AG04449 (cell line): ENCODE measurements at places on chromosomes 7 and 10.
A peak's percentile ranks its signal among the peaks of the same experiment; 100 is the strongest.

- DNase-seq = no peak
These were observed 125.3 kb downstream of the NEURL1 start for GRCh38 chr10:103618575-103619423.

DNA sequence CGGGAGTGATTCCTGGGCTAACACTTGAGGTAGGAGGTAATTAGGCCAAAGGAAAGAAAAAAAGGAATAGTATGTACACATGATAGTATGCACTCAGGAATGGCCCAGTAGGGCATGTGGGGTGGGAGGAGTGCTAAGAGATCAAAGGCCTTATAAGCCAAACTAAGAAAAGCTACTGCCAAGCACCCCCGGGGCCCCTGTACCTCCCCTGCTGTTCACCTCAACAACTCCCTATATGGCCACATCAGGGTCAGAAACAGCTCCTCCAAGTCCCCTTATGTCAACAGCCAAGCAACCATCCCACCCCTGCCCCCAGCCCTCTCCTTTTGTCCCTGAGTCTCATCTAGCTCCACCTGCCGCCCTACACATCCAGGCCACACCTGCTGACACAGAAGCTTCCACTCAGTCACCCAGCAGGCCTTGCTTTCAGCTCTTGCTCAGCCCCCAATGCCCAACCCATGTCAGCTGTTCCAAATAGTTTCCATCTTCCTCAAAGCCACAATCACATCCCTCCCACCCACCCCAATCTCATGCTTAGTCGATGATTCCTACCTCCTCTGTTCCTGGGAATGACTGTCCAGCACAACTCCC is 80.2 kb downstream of the SORBS1 start:
- DNase-seq = no peak

DNA sequence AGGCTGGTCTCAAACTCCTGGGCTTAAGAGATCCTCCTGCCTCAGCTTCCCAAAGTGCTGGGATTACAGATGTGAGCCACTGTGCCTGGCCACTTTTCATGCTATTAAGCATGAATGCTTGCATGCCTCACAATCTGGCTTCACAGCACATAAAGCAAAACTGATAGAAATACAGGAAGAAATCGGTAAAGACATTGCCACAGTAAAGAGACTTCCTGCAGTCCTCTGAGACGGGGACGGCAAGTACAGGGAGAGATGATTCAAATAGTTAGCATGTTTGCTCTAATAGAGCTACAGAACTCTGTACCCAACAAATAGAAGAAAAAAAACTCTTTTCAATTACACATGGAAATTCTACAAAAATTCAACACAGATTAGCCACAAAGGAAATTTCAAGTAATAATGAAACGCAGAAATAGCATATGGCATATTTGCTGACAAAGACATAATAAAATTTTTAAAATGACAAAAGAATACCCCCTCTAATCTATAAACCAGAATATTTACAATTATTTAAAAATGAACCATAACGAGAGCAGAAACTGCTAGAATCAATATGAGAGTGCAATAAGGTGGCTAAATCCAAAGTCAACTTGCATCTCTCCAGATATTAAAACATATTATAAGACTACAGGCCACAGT is 32.3 kb downstream of the CARD11 start:
- DNase-seq = no peak

GRCh38 chr10:32489901-32490300 is 44.0 kb downstream of the CCDC7 start:
- DNase-seq = no peak

DNA sequence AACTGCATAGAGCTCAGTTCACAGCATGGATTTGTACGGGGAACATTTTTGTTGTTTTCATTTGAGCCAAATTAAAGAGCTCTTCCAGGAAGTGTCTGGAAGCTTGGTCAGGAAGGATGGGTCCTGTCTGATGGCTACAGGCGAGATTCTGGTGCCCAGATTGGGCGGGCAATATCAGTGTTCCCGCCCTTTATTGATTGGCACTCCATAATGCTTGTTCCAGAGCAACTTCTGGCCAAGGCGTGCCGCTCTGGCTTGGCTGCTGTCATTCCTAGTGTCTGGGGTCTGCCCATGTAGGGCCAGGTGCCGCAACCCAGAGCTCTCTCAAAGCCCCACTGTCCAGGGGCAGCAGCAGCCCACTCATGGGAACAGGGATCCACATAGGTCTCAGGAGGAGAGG is 45.9 kb downstream of the RAMP3 start:
- DNase-seq = no peak

- no peak for DNase-seq
These were observed 75.4 kb downstream of the PLXNA4 start for GRCh38 chr7:132500727-132501440.

DNA sequence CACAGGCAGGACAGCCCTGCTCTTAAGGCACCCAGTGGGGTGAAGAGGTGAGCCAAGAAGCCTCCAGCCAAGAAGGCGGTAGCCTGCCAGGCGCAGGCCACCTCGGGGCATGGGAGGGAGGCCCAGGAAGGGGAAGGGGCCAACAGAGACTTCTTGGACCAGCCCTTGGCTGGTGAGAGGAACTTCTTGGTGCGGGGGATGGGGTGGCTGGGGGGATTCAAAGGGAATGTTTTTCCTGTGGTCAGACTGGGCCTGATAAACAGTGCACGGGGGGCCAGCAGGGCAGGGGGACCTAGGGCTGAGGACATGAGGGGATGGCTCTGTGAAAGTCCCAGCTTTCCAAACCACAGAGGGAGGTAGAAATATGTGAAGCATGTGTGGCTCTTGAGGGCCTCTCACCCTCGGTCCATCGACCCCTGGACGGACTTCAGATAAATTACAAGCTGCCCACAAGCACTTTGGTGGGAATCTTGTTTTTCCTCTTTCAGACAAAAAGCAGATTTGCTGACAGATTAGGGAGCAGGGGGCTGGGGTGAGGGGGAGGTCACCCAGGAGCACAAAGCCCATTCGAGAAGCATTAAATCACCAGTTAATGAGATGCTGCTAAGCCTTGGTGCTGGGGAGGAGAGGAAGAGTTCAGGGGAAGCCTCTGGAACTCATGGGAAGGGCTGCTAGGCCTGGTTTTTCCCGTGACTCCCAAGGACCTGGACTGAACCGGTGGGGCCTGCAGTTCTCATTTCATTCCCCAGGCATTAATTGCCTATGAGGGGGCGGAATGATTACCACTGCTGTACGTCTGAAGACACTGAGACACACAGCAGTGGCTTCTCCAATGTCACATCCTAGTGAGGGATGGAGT is 11.3 kb downstream of the CRYGN start:
- no peak for DNase-seq

GRCh38 chr10:78769526-78769925 is 299.2 kb upstream of the ZMIZ1 start:
- no peak for DNase-seq

DNA sequence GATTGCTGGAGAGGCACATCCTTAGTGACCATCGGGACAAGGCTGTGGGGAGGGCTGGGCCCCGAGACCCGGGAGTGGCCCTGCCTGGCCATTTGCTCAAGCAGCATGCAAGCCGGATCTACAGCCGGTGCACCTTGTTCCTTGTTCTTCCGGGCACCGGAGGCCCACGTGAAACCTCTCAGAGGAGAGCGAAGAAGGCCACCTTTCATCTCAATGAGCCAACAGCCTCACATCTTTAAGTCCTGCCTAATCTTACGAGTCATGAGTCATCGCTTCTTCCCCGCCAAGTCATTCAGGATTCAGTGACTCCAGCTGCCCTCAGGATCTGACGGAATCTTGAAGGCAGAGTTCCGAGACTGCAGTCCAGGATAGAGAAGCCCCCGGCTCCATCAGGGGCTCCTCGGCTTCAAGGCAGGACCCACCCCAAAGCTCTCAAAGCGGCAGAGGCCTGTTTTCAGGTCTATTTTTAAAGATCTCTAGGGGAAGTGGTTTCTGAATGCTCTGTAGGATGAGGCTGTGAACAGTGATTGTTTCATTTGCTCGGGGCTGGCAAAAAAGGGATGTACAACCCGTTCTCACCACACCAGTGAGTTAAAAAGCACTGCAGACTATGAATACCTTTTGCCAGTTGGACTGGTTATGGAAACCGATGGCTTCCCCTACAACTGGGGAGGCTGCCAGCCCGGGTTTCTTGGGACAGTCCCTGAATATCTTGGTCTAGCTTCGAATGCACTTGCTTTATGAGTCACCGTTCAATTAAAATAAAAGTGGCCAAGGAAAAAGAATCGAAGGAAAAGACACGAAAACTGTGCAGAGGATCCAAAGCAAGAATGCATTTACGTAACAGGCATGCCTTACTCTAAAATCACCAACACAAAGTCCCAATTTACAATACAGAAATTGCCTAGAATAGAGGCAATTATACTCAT is 57.2 kb upstream of the ECHDC3 start:
- DNase-seq = peak; percentile 19

GRCh38 chr10:4771554-4772201 is 54.3 kb upstream of the AKR1E2 start:
- peak; percentile 40 for DNase-seq

DNA sequence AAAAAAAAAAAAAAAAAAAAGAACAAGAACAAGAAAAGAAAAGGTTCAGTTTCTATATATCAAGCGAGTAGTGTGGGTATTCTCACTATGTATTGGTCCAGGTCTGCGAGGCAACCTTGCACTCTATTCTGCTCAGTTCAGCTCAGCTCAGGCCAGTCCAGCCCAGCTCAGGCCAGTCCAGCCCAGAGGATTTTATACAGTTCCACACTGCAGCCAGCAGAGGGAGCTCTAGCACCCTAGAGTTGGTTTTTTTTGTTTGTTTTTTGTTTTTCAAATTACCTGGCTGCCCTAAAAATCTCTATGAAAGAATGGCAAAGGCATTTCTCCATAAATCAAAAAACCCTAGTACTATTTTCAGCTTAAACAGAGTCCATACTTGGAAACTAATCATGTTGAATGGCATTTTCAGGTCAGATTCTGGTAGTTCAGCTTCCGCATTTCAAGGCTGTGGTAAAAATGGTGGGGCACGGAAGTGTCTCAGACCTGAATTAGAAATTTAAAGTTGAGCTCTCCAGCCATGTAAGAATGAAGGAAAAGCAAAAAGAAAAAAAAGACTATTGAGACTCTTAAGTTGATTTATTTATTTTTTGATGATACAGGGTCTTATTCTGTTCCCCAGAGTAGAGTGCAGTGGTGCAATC is 55.2 kb upstream of the GSDME start:
- no peak for DNase-seq

GRCh38 chr7:109868215-109868860 is 1222.6 kb upstream of the LRRN3 start:
- no peak for DNase-seq

GRCh38 chr7:66542528-66543269 is 86.0 kb upstream of the KCTD7 start:
- DNase-seq = no peak

DNA sequence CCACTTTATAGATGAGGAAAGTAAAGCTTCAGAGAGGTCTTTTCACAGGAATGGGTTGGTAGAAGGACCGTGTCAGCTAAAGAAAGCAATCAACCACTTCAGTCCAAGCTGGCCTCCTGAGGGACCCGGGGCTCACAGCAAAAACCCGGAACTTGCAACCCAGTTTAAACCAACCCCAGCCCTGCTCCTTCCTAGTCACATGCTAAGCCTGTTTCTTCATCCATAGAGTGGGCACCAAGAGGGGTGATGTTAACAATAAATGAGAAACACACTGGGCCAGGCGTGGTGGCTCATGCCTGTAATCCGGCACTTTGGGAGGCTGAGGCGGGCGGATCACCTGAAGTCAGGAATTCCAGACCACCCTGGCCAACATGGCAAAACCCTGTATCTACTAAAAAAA is 12.1 kb upstream of the NPFFR1 start:
- DNase-seq = no peak

DNA sequence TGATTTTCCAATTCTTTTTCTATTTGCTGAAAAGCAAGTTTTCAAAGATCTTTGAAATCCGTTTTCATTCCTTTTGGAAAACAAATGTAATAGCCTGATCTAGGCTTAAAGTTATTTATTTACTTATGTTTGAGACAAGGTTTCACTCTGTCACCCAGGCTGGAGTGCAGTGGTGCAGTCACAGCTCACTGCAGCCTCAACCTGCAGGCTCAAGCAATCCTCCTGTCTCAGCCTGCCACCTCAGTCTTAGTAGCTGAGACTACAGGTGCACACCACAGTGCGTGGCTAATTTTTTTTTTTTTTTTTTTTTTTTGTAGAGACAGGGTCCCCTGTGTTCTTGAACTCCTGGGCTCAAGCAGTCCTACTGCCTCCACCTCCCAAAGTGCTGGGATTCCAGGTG is 4.6 kb downstream of the ST7 start:
- no peak for DNase-seq

DNA sequence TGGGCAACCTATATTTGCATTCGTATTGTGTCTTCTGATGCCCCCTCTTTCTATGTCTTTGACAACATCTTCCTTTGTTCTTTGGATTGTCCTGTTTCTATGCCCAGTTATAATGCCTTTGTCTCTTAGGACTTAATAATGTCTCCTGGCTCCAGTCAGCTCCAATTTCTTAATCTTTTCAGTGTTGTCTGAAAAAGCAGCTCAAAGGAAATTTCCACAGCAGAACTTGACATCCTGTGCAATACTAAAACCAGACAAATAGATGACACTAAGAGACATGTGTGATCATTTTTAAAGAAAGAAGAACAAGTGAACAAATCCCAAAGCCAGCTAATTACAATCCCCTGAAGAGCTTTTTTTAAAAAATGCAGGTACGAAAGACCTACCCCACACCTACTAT is 47.7 kb upstream of the RNF148 start:
- DNase-seq = no peak

DNA sequence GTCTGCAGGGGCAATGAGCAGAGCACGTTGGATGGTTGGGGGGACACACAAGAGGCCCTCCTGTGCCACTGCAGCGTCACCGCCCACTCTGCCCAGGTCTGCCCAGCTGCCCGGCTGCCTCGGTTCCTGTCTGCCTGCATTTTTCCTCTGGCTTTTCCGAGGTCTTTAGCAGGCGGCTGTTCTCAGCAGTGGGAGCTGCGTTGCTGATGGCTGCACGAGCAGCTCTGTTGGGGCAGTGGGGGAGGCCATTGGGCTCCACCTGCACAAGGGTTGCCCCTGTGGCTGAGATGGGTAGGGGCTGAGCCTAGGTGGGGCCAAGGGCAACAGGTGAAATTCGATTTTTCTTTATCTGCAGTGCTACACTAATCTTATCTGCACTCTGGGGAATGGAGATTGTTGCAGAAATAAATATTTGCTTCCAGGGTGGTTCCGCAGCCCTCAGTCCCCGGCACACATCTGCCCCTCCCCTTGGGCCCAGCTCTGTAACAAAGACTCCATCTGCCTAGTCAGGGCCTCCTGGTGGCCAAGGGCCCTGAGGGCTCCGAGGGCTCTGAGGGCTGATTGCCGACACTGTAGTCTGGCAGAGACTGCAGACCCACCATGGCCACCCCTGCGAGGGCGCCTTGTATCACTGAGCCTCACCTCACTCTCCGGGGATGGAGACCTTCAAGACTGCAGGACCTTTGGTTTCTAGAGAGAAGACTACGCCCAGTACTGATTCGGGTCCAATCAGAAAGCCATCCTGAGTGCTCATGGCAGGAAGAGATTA is 141.7 kb upstream of the SHH start:
- DNase-seq = no peak
